Hair follicular keratinocyte (primary cell): ENCODE measurements at places on chromosomes 12 and 14. TPM values are rescaled to one million over a fixed set of nuclear protein-coding genes. Genes with fewer than 3 reads are reported as not detected.

PPFIA2 gene
- not detected in 2 replicates for total RNA-seq

SNRNP35 gene
- 9.6 and 14.2 TPM in 2 replicates for total RNA-seq

KRT79 gene
- not detected in 2 replicates for total RNA-seq

DLGAP5 gene
- 11.9 and 44.8 TPM in 2 replicates for total RNA-seq

POTEG gene
- total RNA-seq, result not detected in 2 replicates

MAGOHB gene
- 14.4 and 15.3 TPM in 2 replicates for total RNA-seq

SDSL gene
- 3.3 and 9.1 TPM in 2 replicates for total RNA-seq

RIMBP2 gene
- total RNA-seq, result 0.19 TPM in 1 of 2 replicates, not detected in the other

SIVA1 gene
- 208 and 416 TPM in 2 replicates for total RNA-seq

PLCZ1 gene
- total RNA-seq, result not detected in 2 replicates

PLEKHD1 gene
- total RNA-seq, result not detected in 2 replicates

BHLHE41 gene
- 0.19 and 2.7 TPM in 2 replicates for total RNA-seq

TBPL2 gene
- total RNA-seq, result not detected in 2 replicates

MEG3 gene
- total RNA-seq, result 3.8 and 5.6 TPM in 2 replicates

ANKS1B gene
- not detected in 2 replicates for total RNA-seq

PSEN1 gene
- 27.9 and 33.1 TPM in 2 replicates for total RNA-seq

SMCO2 gene
- total RNA-seq, result 0.31 TPM in 1 of 2 replicates, not detected in the other

PZP gene
- total RNA-seq, result 0.08 TPM in 1 of 2 replicates, not detected in the other

DHH gene
- total RNA-seq, result not detected in 2 replicates

RNASE11 gene
- total RNA-seq, result not detected in 2 replicates

PITPNM2 gene
- 2.9 and 4.1 TPM in 2 replicates for total RNA-seq

GLIPR1L1 gene
- not detected in 2 replicates for total RNA-seq
